ENCODE measurements at places on chromosomes 5 and 9. TPM values are rescaled to one million over a fixed set of nuclear protein-coding genes. Genes with fewer than 3 reads are reported as not detected.

PGM5 gene
- polyA plus RNA-seq = 5.2 TPM

TLR4 gene
- polyA plus RNA-seq = 7.1 TPM

CDO1 gene
- 119 TPM for polyA plus RNA-seq

CXCL14 gene
- polyA plus RNA-seq = 20.4 TPM

SLC1A1 gene
- polyA plus RNA-seq = 53.8 TPM

Measured in spinal cord (tissue), 10 donors.